A172 (cell line): ENCODE measurements at places on chromosomes 2 and 18.

DNA sequence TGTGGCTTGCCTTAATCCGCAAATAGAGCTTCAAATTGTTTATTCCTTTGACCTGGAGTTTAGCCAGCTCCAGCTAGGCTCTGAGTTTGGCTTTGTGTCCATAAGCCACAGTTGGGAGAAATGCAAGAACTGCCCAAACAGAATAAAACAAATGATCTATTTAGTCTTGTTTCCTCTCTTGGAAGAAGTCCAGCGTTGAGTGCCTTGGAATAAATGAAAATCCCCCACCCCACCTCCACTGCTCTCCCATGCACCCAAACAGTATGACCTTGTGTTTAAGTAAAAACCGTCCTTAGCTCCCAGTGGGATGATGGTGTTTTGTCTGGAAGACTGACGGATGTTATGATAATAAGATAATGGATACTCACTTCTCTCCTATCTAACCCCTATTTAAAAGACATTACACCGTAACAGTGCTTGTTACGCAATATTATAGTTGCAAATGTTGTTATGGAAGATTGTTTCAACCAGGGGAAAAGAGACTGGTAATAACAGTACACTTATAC, 3.2 kb upstream of the SERPINE2 start:
- DNase-seq = no peak

DNA sequence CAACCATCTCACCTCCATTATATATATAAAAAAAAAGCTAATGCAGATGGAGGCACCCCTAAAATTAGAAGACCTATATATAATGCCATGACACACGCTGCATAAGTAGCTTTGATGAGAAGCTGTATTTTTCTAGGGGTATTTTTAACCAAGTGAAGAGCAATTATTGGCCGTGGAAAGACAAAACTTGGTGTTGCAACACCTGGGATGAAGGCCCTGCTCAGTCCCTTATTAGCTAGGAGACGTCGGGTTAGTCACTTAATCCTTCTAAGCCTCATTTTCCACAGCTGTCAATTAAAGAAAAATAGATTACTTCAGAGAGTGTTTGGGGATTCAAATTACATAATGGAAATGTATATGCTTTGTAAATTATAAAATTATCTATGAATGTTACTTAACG, 63.0 kb downstream of the WDR75 start:
- DNase-seq = no peak

GRCh38 chr2:224655006-224655537, 61.1 kb downstream of the CCDC195 start:
- DNase-seq = no peak

DNA sequence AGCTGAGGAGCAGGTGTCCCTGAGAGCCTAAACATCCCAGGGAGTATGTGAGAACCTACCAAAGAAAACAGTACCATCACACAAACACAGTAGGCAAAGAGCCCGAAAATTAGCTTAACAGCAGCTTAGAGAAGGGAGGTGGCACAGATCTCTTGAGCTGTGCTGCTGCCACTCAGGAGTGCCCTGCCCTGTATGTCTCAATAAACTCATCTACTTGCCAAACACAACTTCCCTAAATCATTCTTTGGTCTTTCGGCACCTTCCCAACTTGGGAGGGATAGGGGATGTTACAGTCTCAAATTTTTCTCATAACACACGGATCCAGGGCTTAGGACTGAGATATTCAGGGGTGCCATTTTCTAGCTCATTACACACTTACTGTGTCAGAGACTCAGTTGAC, 45.3 kb upstream of the C1D start:
- no peak for DNase-seq

DNA sequence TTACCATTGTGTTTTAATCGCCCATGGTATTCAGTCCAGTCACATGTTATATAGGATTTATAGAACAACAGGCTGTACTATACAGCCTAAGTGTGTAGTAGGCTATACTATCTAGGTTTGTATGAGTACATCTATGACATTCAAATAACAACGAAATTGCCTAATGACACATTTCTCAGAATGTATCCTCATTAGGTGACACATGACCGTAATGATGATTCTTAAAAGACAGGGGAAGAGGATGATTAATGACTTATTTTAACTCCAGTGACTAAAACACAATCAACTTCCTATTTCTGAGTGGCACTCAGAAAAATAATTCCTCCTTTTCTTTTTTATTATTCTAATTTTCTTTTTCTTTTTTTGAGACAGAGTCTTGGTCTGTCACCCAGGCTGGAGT, 63.0 kb upstream of the ACSL3 start:
- no peak for DNase-seq

DNA sequence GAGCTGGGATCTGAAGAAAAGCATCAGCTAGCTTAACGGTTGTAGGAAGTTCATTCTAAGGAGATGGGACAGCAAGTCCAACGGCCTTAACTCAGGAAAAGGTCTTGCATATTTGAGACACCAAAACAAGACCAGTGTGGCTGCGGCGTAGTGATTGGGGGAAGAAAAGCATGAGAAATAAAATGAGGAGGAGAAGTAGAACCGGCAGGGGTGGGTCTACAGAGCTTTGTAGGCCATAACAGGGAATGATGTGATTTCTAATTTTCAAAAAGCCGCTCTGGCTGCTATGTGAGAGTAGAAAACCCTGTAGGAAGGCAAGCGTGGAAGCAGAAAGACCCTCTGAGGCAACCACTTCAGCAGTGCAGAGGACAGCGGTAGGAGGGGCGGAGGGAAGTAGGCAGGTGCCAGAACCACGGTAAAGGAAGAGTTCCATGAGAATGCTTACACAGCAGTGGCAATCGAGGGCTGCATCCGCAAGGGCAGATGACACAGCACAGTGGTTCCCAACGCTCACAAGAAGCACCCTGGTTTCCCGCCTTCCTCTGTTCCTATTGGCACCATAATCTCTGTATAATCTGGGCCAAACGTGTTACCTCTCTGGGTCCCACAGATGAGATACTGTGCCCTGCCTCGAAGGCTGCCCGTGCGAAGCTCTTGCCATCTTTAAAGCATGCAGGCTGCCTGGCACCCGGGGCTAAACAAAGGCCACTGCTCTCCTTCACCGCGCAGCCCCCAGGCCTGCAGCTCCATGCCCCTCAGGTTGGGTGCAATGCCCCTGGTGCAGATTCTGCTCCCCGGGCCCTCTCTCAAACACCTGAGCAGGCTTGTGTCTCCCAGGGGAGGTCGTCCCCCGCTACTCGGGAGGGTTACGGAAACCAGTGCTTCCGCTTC, 795 bp downstream of the ANKRD39 start:
- DNase-seq = no peak

DNA sequence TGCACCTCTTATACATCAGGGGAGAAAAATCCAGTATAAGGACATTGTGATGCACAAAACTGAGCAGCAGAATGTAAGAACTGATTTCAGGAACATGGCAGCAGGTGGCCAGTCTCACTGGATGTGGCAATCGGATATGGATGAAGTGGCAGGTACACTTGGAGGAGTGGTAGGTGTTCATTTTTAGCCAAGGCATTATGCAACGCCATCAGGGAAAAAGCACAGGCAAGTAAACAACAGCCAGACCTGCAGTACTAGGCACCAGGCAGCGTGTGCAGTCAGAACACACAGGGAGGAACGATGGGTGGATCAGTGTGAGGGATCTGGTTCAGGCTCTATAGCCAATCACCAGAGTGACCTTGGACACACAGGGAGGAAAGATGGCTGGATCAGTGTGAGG, 77.4 kb upstream of the GCFC2 start:
- no peak for DNase-seq

GRCh38 chr2:109288544-109289368, 159.8 kb downstream of the SH3RF3 start:
- DNase-seq = no peak

DNA sequence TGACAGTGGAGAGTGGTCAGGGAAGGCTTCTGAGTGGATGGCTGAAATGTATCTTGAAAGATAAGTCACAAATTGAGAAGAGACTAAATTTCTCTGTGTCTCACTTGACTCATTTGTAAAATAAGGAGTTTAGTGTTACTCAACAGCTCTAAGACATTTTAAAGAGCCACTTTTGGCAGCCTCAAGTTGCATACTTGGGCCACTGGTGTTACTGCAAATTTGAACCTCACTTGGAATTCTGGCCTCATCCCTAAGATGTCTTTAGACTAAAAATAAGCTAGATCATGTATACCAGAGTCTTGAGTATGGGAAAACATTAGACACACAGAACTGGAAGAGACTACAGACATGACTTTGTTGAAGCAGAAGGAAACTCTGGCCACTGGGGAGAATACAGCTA, 4.5 kb upstream of the MTLN start:
- no peak for DNase-seq

DNA sequence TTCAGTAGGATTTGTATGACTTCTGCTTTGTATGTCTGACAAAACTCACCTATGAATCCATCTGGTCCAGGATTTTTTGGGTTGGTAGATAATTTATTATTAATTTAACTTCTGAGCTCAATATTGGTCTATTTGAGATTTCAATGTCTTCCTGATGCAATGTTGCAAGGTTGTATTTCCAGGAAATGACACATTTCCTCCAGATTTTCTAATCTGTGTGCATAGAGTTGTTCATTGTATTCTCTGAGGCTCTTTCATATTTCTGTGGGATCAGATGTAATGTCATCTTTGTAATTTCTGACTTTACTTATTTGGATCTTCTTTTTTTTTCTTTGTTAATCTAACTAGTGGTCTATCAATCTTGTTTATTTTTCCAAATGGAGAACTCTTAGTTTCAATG, 584.7 kb upstream of the SETBP1 start:
- DNase-seq = no peak

GRCh38 chr18:24672165-24672941, 211.9 kb downstream of the HRH4 start:
- DNase-seq = no peak

- no peak for DNase-seq
These were observed 1669.3 kb downstream of the SUCLG1 start for GRCh38 chr2:82789851-82790205.

DNA sequence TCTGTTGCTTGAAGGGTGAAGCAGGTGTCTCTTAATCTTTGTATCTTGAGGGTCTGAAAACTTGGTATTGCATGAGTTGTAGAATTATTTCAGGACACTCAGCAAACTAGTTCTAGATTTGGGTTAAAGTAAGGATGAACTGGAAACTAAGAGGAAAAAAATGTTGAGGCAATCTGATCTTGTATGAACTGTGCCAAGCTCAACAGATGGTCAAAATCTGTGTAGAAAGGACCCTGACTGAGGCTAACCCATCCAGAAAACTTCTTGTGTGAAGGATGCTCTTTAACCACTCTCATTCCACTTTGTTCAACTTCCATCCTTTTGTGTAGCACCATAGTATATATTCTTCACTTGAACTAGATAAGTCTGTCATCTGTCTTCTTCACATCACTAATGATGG, 861.7 kb downstream of the SLC4A3 start:
- no peak for DNase-seq

DNA sequence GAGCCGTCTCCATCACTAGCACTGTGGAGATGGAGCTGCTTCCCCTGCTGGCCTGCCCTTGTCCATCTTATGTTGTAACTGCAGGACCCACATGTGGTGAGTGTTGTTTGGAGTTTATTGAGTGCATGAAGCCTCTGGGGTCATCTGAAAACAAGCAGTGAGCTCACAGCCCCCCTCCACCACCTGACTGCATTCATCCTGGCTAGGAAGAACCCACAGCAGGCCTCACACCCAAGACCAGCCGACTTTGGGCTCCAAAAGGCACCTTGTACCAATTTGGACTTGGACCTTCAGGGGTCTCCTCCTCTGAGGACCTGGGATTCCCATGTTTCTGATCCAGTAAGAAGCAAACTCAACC, 116.1 kb downstream of the TWIST2 start:
- DNase-seq = no peak

DNA sequence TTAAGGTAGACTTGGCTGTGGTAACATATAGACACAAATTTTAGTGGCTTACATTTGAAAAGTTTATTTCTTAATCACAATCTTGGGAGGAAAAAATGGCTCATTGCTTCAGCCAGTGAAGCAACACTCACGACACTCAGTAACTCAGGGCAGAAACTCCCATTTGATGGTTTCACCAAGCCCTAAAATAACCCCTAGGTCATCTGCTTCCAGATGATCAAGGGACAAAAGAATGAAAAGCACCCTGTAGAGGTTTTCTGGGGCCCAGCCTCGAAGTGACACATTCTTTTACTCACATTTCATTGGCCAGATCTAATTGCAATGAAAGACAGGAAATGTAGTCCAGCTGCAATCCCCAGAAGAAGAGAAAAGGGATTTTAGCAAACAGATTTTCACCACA, 275.9 kb downstream of the TMX3 start:
- peak; percentile 48 for DNase-seq

- DNase-seq = no peak
These were observed 186.6 kb downstream of the MYO5B start for GRCh38 chr18:50008306-50008705.

GRCh38 chr18:63648241-63648640, 4.2 kb upstream of the SERPINB4 start:
- no peak for DNase-seq
